SHP77 treated with DMSO at 0.1 percent for 48 hours (cell line): ENCODE measurements at places on chromosomes 2 and 18.

- DNase-seq = no peak
These were observed 8.0 kb downstream of the ZEB2 start for GRCh38 chr2:144511937-144512336.

- no peak for DNase-seq
These were observed 84.1 kb upstream of the SLC66A3 start for GRCh38 chr2:11071211-11071610.

- no peak for DNase-seq
These were observed 84.7 kb downstream of the ICA1L start for GRCh38 chr2:202786842-202787241.

GRCh38 chr2:139354518-139354917 lies 574.3 kb upstream of the NXPH2 start:
- DNase-seq = no peak

DNA sequence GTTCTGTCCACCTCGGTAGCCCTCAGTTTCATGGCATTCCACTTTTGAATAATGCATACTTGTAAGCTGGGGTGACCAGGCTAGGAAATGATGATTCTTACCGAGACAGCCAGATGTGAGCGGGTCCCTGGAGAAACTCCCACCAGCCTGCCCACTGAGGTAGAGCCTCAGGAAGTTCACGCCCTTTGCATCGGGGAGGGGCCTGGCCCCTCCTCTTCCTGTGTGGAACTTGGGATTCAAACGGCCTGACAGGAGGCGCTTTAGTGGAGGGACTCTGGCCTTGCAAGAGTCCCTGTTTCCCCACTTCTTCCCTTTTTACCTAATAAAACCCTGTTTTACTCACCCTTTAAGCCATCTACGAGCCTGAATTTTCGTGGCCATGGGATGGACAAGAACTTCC lies 44.6 kb downstream of the MRO start:
- DNase-seq = no peak

DNA sequence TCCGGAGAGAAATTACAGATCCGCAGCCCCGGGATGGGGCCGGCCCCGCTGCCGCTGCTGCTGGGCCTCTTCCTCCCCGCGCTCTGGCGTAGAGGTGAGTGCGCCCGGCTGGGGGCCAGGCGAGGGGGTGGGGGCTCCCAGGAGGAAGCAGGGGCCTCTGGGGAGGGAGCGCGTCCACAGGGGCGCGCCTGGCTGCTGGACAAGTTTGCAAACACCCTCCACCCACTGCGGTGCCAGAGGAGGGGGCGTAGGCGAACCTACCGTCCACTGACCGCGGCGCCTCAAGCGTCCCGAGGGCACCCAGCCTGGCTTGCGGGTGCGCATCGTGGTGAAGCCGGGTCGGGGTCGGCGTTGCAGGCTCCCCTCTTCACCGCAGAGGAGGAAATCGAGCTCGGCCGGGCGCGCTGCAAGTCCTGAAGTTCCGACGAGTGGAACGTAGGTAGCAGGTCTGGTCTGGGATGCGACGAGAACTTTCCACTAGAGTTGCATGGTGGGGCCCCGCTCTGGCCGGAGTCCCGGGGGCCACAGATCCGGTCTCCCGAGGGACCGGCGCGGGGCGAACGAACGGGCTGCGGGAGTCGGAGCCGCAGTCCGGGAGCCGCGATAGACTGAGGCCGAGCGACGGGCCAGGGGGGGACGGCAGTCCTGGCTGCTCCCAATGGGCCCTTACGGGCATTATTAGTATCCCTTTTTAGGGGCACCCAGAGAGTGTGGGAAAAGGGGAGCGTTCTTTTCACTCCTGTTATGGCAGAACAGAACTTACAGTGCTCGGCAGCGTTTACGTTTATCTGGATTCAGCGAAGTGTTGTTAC lies 502 bp downstream of the MERTK start:
- DNase-seq = no peak

DNA sequence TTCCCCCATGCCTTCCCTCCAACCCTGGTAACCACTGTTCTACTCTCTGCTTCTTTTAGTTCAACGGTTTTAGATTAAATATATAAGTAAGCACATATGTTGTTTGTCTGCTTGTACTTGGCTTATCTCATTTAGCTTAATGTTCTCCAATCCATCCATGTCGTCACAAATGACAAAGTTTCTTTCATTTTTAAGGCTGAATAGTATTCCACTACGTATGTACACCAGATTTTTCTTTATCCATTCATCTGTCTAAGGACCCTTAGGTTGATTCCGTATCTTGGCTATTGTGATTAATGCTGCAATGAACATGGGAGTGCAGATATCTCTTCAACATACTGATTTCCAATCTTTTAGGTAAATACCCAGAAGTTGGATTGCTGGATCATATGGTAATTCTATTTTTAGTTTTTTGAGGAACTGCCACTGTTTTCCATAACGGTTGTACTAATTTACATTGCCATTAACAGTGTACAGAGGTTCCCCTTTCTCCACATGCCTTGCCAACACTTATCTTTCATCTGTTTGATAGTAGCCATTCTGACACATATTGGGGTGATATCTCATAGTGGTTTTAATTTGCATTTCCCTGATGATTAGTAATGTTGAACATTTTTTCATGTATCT lies 8.1 kb downstream of the ASB3 start:
- DNase-seq = no peak

GRCh38 chr2:118312969-118313756 lies 224.9 kb downstream of the INSIG2 start:
- no peak for DNase-seq

DNA sequence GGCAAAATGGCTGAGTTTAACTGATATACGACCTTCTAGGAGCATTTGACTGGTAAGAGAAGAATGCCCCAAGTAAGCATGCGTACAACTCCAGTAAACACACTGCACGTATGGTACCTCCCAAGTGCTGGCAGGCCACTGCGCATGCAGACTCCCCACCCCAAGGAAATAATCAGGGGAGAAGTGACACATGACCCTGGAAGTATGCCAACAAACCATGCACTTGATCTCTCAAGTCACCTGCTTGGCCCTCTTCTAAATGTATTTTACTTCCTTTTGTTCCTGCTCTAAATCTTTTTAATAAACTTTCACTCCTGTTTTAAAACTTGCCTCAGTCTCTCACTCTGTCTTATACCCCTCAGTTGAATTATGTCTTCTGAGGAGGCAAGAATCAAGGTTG lies 129.8 kb upstream of the COL5A2 start:
- DNase-seq = no peak

DNA sequence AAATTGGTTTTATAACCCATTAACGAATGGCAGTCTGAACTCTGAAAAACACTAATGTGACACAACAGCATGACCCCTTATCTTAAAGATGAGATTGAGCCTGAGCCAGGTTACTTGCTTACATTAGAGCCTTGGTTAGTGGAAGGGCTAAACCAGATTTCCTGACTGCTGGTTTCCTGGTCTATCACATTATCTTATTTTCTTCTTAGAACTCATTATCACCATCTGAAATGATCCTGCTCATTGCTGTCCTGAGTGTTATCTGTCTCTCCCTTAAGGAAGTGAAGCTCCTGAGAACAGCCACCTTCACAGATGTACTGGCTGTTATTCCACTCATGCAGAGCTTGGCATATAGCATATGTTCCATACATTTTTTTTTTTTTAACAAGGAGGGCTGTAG lies 9.0 kb upstream of the NRP2 start:
- no peak for DNase-seq

GRCh38 chr2:197358931-197359330 lies 48.4 kb upstream of the ANKRD44 start:
- no peak for DNase-seq

GRCh38 chr2:192407692-192408091 lies 213.0 kb upstream of the TMEFF2 start:
- DNase-seq = no peak

GRCh38 chr2:120393456-120393855 lies 47.5 kb downstream of the INHBB start:
- DNase-seq = no peak

DNA sequence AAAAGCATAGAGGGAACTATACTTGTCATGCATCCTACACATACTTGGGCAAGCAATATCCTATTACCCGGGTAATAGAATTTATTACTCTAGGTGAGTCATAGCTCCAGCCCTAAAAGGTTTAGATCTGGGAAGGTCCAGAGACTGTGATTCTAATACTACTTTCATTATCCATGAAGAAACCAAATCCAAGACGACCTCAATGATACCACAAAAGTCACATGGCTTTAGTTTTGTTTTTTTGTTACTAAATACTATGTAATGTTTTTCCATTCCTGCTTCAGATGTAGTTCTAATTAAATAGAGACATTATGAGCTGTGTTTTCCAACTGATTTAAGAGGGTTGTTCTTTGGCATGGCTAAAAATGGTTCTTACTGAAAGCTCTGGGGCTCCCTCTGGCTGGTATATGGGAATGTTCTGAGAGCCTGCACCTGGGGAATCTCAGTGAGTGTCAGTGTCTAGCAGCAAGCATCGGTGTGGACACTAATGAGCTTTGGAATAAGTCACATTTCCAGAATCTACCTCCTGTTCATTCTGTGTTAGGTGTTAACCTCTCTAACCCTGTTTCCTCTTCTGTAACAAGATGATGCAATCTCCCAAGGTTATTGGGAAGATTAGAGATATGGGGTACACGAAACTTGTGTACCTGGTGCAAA lies 20.5 kb upstream of the IL1RL2 start:
- no peak for DNase-seq

DNA sequence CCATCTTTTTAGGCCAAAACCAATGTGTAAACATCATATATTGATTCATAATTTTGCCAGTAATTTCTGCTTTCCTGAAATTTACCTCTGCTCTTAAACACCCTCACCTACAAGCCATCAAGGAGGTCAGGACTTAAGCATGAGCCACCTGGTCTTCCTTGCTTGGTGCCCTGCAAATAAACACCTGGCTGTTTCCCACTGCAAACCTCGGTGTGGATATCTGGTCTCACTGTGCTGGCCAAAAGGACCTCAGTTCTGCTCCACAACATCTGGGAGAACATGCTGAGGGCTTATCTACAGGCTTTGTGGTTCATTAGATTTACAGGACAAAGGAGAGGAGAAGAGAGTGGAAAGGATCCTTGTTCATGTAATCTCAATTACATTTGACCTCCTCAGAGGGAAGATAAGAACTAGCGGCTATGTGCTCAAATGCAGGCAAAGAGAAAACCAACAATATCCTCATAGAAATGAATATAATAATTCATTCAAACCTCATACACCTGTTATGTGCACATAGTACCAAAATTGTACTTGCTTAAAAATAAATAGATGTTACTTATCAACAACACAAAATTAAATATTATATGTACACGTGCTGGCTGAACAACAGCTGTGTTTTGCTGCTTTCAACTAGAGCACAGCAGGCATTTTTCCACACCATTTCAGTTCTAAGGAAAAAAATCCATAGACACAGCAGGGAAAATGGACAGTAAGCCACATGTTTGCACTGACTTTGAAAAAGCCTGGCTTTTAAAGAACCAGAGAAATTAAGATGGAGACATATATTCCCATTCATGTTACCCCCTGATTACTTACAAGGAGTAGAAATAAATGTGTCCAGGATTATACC lies 465.1 kb downstream of the LPIN1 start:
- no peak for DNase-seq

- no peak for DNase-seq
These were observed 27.7 kb downstream of the LAMA3 start for GRCh38 chr18:23716966-23717365.

DNA sequence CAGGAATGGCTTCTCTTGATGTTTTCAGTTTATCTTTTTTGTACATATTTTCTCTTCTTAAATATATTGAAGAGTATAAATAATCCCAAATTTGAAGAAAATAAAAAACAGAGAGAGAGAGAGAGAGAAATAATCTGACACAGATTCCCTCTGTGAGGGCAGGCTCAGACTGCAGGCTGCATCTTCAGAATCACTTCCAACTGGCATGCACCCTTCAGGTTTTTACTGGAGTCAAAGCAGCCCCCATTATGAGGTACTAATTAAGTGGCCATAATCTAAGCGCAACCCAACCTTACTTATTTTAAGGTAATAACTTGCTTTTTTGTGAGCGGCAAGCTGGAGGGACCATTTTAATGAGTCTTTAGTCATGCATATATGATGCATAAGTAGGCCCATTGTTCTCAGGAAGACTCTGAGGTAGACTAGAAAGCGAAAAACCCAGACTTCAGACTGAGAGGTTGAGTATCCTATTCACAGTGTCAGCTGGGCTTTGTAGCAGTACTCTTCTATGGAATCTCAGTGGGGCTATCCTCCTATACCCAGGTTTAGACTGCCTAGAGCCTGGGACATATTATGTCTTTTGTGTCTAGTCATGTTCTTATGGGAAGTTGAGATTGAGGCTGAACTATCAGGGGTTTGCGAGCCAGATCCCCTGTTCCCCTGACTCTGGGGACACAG lies 167.4 kb downstream of the SP3 start:
- DNase-seq = no peak

DNA sequence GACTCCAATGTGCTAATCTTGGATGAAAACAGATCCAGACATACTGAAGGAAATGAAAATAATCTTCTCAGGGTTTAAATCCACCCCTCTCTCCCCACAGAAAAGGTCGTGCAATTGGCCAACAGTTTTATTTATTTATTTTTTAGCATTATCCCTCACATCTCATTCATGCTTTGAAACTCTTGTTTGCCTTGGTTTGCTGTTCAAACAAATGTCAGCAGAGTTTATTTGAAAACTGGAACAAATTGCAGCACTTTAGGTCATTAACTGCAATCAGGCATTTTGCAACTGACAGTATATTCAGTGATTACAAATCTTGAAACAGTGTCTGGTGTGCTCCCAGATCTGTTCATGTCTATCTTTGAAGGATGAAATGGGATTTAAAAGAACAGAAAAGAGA lies 220.6 kb downstream of the SLC4A10 start:
- DNase-seq = peak; percentile 73

- DNase-seq = no peak
These were observed 280.8 kb downstream of the CCDC85A start for GRCh38 chr2:56464613-56465012.

GRCh38 chr18:63741769-63742168 lies 33.4 kb upstream of the SERPINB7 start:
- DNase-seq = no peak

- no peak for DNase-seq
These were observed 48.8 kb downstream of the RND3 start for GRCh38 chr2:150438654-150439053.

DNA sequence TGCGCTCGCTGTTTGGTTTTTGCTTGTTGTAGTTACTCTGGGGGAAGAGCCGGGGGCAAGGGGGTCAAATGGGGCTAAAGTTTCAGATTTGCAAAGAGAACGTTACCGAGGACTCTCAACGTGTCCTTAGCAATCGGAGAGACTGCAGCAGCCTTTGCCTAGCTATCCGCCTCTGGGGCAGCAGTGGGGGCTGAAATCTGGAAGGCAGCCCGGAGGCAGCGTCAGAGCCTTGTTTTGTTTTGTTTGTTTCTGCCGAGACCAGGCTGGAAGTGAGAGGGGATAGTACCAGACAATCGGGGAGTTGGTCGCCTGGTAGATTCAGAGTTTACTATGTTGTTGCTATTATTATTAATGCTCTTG lies 1.2 kb downstream of the CDH20 start:
- no peak for DNase-seq

GRCh38 chr2:142220901-142221300 lies 90.1 kb upstream of the LRP1B start:
- DNase-seq = no peak

- DNase-seq = no peak
These were observed 160.9 kb downstream of the RDH14 start for GRCh38 chr2:18399601-18400000.
